Activated CD4-positive, alpha-beta memory T cell treated with anti-CD3 and anti-CD28 coated beads for 36 hours (primary cell): ENCODE measurements at places on chromosomes 1 and 21. TPM values are rescaled to one million over a fixed set of nuclear protein-coding genes. Genes with fewer than 3 reads are reported as not detected.
A peak's percentile ranks its signal among the peaks of the same experiment; 100 is the strongest.

GRCh38 chr1:35885961-35886558, 3.1 kb downstream of the AGO1 start:
- H3K4me3 ChIP-seq, result no peak overlapping the region
- H3K4me1 ChIP-seq, result peaks cover 46% of the 10 kb centered on the region
- H3K27me3 ChIP-seq, result no peaks in the 10 kb centered on the region
- peaks cover 7% of the 10 kb centered on the region for H3K36me3 ChIP-seq
- DNase-seq, result no peak

- H3K4me1 ChIP-seq, result peaks cover 8% of the 10 kb centered on the region
- H3K27ac ChIP-seq, result no peak overlapping the region
- no peaks in the 10 kb centered on the region for H3K27me3 ChIP-seq
Observed at GRCh38 chr1:12524266-12524665, 93.7 kb downstream of the DHRS3 start.

DNA sequence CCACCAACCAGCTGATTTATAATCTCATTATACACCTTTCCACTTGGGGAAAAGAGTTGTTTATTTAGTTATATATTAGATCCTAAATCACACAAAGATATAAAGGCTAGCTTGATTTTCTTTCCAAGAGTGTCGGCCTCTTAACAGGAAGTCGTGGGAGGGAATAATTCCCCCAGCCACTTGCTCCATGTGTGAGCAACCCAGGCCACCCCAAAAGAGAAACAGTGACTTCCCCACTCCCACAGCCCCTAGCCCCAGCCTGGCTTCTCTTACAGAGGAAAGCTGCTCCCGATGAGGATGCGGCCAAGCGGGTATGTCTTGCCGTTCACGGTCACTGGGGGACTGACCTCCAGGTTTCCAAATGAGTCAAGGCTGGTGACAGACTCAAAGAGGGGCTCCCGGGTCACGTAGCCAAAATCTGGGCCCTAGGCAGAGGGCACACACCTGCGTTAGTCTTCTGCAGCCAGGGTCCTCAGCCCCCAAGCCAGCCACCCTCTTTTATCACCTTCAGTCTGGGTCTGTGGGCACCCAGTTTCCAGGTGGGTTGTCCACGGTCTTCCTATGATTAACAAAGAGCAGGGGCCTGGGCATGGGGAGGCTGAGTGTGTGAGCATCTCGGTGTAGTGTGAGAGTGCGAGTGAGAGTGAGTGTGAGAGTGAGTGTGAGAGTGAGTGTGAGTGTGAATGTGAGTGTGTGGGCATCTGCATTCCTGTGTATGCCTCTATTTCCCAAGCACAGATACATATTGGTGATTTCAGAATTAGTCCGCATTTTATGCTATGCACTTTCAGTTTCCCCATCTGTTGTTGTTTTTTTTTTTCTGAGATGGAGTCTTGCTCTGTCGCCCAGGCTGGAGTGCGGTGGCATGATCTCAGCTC, 25.4 kb upstream of the SDHB start:
- no peaks in the 10 kb centered on the region for H3K36me3 ChIP-seq
- no peak overlapping the region for H3K4me3 ChIP-seq
- DNase-seq, result no peak
- H3K27me3 ChIP-seq, result peaks cover under 1% of the 10 kb centered on the region

GRCh38 chr1:181135437-181135731, 46.9 kb downstream of the IER5 start:
- peak; percentile 38 for DNase-seq
- no peaks in the 10 kb centered on the region for H3K36me3 ChIP-seq
- H3K27me3 ChIP-seq, result peaks cover 3% of the 10 kb centered on the region

GRCh38 chr1:23092447-23092846, 73.2 kb downstream of the KDM1A start:
- no peaks in the 10 kb centered on the region for H3K27me3 ChIP-seq
- H3K36me3 ChIP-seq, result peaks cover 31% of the 10 kb centered on the region
- no peaks in the 10 kb centered on the region for H3K4me1 ChIP-seq
- DNase-seq, result no peak
- H3K27ac ChIP-seq, result no peak overlapping the region
- no peak overlapping the region for H3K4me3 ChIP-seq

- peak; percentile 59 for DNase-seq
- H3K4me1 ChIP-seq, result peaks cover 2% of the 10 kb centered on the region
- H3K36me3 ChIP-seq, result peaks cover 1% of the 10 kb centered on the region
Observed at GRCh38 chr1:9249534-9250410, 15.2 kb downstream of the H6PD start.

DNA sequence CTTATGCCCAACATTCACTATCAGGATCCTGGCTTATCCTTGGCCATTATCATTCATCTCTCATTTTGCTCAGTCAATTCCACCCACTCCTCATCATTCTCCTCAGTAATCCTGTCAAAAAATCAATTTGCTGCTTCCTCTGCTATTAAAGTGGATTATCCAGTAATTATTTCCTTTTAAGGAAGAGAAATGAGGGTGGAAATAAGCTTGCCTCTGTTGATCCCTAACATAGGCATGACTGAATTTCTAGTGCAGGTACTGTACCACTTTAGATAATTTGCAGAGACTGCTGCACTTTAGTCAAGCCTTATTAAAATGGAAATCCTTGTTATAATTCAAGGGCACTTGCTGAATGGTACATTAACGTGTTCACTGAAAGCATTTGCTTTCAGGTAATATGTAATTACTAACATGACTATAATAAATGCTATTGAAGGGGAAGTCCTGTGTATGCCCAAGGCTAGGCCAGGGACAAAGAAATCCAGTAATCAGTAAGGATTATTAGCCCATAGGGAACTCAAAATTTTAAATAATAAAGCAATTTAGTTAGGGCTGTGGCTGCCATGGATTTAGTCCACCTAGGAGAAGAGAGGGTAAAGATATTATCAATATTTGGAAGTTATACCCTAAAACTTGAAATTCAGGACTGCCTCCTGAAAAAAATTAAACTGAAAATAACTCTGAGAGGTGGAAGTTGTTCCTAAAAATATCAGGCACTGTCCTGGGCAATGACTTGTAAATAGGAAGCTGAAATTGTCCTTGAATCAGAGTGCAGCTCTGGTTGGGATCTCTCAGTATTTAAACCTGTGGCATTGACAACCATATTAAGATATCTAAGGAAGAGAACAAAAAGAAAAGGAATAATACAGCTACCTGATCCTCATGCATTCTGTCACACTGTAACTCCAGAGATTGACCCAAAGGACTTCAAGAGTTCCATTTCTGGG, 43.4 kb downstream of the RGS2 start:
- no peaks in the 10 kb centered on the region for H3K36me3 ChIP-seq
- no peaks in the 10 kb centered on the region for H3K27me3 ChIP-seq
- no peak overlapping the region for H3K27ac ChIP-seq
- DNase-seq, result no peak
- no peak overlapping the region for H3K4me3 ChIP-seq

DNA sequence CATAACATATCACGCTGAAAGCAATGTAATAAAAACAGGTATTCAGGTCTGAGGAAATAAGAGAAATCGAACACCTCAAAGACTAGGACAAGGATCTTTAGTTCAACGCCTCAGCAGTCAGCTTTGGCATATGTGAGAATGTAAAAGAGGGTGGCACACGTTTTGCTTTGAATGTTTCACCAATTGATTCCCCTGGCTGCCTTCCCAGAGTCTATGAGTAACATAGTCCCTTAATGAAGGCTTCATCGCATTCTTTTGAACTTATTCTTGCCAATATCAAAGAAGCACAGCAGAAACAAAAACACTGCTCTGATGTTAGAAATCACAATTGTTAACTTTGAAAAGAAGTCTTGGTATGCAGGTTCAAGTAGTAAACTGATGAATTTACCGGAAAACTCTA, 764.8 kb downstream of the ADGRL2 start:
- H3K27me3 ChIP-seq, result no peaks in the 10 kb centered on the region
- H3K4me3 ChIP-seq, result no peak overlapping the region
- no peaks in the 10 kb centered on the region for H3K36me3 ChIP-seq
- H3K4me1 ChIP-seq, result no peaks in the 10 kb centered on the region
- DNase-seq, result no peak

DNA sequence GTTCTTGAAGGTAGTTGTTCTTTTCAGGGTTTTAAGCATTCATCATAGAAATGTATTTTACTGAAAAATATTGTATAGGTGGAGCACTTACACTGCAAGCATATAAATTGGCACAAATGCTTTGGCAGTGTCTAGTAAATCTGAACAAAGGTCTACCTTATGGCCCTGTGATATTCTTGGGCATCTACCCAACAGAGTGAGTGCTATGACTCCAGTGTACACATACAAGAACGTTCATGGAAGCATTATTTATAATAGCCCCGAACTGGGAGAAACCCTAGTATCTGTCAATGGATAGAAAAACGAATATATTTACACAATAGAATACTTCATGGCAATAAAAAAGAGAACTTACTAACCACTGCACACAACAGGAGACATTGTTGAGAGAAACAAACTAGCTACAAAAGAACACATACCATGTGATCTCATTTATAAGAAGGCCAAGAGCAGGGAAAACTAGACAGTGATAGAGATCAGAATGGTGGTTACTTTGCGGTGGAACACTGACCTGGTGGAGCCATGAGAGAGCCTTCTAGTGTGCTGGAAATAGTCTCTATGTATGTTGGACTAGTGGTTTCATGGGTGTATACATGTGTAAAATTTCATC, 96.0 kb downstream of the MAB21L3 start:
- H3K27ac ChIP-seq, result no peak overlapping the region
- no peak overlapping the region for H3K4me3 ChIP-seq
- no peak for DNase-seq
- H3K36me3 ChIP-seq, result no peaks in the 10 kb centered on the region

- peaks cover 69% of the 10 kb centered on the region for H3K4me1 ChIP-seq
- H3K36me3 ChIP-seq, result peaks cover 83% of the 10 kb centered on the region
Observed at GRCh38 chr1:24925082-24925779, 4.8 kb downstream of the RUNX3 start.

GRCh38 chr1:25692560-25692959, 76.0 kb downstream of the MAN1C1 start:
- no peak overlapping the region for H3K27ac ChIP-seq
- peak; percentile 42 for DNase-seq
- H3K27me3 ChIP-seq, result no peaks in the 10 kb centered on the region

DNA sequence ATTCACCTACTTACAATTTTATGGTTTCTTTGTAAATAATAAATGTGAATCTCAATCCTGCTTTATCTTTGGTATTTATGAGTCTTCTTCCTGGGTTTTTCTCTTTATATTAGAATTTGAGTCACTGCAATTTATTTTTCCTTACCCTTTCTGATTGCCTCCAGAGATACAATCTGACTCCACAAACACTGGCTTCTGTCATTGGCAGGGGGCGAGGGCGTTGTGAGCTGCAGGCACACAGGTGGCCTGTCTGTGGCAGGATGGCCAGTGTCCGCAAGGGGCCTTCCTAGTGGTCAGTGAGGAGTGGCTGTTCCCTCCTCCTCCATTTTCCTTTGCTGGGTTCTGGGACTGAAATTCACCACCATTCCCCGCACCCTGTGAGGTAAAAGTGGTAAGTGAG, 2.0 kb upstream of the MTARC1 start:
- no peak overlapping the region for H3K27ac ChIP-seq
- H3K27me3 ChIP-seq, result peaks cover 59% of the 10 kb centered on the region
- no peak overlapping the region for H3K4me3 ChIP-seq
- no peak for DNase-seq

DNA sequence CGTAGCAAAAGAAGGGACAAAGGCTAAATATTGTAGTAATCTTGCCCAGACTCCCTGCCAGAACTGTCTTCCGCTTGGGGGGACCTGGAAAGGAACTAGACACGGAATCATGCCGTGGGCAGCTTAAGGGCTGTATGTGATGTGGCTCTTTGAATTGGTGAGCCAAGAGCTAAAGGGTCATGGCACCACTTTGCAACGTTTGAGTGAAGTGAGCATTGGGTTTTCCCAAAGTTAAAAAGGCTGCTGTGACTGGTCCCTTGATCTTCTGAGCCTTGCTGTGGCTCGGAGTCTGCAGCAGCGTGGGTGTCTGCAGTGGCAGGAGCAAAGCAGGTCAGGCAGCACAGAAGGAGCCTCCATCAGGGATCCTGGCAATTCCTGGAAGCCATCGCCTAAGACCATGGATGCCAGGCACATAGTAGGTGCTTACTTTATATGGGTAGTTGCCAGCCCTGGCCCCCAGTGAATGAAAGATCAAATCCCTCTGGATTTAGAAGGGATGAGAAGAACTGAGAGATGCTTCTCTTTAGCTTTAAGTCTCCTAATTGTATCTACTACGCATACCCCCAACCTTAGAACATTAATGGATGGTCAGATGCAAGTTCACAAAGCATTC, 1.8 kb downstream of the SMYD2 start:
- peak overlapping the region; percentile 86 for H3K4me3 ChIP-seq
- H3K27me3 ChIP-seq, result no peaks in the 10 kb centered on the region
- peaks cover 35% of the 10 kb centered on the region for H3K4me1 ChIP-seq
- no peak overlapping the region for H3K27ac ChIP-seq

DNA sequence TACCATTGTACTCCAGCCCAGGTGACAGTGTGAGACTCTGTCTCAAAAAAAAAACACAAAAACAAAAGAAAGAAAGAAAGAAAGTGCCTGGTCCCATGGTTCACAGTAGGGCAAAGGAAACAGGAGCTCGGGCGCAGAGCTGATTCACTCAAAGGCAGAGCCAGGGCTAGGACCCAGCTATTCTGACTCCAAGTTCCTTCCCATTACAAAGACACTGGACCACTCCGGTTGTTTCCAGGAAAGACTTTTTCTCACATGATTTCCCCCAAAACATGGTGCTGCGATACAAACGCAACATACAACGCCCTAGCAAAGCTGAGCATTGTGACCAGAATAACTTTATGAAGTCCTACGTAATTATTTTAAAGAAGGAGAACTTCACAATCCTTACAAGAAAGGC, 10.7 kb downstream of the ABCG1 start:
- peaks cover 25% of the 10 kb centered on the region for H3K36me3 ChIP-seq
- no peaks in the 10 kb centered on the region for H3K27me3 ChIP-seq
- H3K27ac ChIP-seq, result peak overlapping the region; percentile 38
- no peak overlapping the region for H3K4me3 ChIP-seq
- no peak for DNase-seq

DNA sequence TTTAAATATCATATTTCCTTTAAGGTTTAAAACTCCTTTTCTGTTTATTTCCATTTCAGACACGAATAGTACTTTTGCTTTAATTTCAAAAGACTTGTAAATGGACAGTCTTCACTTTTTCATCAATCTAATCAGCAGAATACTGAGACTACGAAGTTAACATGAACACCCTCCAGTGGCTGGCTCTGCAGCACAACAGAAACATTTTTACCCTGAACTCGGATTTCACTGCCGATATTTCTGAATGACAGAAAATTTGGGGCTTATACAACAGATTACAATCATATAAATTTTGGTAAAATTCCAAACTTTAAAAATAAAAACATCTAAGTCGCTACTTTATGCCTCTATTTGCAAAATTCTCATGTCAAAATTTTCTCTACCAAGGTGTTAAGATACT, 86.2 kb downstream of the AKT3 start:
- H3K27ac ChIP-seq, result no peak overlapping the region
- no peaks in the 10 kb centered on the region for H3K36me3 ChIP-seq
- no peaks in the 10 kb centered on the region for H3K27me3 ChIP-seq
- peaks cover 34% of the 10 kb centered on the region for H3K4me1 ChIP-seq

PAPPA2 gene
- total RNA-seq, result 0.64 TPM

AKR7A3 gene
- total RNA-seq, result 0.88 TPM

LRRC71 gene
- not detected for total RNA-seq

YOD1 gene
- total RNA-seq, result 6.3 TPM

ALX3 gene
- total RNA-seq, result not detected
